ENCODE measurements at places on chromosomes 2 and 18. TPM values are rescaled to one million over a fixed set of nuclear protein-coding genes. Genes with fewer than 3 reads are reported as not detected.

The CCDC121 gene
- 10.6 TPM for total RNA-seq

The SRD5A2 gene
- 0.72 TPM for total RNA-seq

The STARD6 gene
- 0.96 TPM for total RNA-seq

The RAB27B gene
- total RNA-seq = 10.8 TPM

The CNTNAP5 gene
- total RNA-seq = 2.6 TPM

The CHRNA1 gene
- total RNA-seq = 3.9 TPM

The GAD1 gene
- 4.3 TPM for total RNA-seq

The LGALSL gene
- total RNA-seq = 14.9 TPM

The VIL1 gene
- 2.4 TPM for total RNA-seq

Data from umbilical cord (tissue), 2 donors.